ENCODE measurements at places on chromosomes 3 and 15.

- no peak for DNase-seq
Observed at GRCh38 chr3:134326126-134326525, 48.1 kb downstream of the AMOTL2 start.

DNA sequence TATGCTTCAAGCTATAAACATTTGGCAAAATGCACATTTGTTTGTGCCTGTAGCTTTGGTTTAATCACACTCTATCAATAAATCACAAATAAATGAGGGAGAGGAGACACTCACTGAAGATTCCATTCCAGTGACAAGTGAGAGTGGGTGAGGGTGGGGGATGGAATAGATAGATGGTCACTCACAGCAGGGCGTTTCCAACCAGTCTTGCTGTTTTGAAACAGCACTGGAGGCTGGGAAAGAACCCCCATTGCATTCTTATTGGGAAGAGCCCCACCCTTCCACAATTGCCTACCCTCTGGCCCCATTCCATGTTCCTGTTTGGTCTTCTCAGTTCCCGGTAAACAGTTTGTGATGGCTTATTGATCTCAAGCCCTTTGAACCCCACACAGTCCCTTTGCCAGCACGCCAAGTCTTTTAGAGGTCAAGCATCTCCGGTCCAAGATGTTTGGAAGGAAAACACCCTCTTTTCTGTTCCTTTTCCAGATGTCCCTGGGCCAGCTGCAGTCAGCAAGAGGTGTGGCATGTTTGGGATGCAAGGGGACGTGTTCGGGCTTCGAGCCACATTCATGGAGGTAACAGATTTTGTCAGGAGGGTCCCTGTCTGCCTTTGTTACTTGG lies 30.7 kb downstream of the LMCD1 start:
- DNase-seq: no peak

- DNase-seq: no peak
Observed at GRCh38 chr3:135731546-135731945, 234.0 kb upstream of the PPP2R3A start.

GRCh38 chr3:111277226-111277625 lies 205.6 kb downstream of the NECTIN3 start:
- DNase-seq: peak; percentile 26

- DNase-seq: no peak
Observed at GRCh38 chr15:81777546-81777945, 268.3 kb downstream of the MEX3B start.

GRCh38 chr15:73936588-73937290 lies 10.5 kb downstream of the LOXL1 start:
- no peak for DNase-seq

- no peak for DNase-seq
Observed at GRCh38 chr15:39710681-39711080, 72.0 kb downstream of the FSIP1 start.

DNA sequence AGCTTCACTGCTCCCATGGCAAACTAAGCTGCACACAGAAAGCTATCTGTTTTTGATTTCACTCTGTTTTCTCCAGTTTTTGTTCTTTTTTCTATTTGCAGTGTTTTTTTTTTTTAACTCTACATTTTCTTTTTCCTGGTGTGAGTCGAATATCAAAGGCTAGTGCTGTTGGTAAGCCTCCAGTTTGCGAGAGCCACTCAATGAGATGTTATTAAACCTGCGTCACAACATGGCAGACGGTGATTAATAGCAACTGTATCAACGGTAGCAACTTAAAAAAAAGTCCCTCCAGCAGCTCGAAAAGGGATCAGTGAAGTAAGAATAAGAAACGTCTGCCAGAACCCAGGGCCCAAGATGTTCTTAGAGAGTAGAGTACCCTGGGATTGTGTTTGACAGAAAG lies 84.1 kb downstream of the MEIS2 start:
- no peak for DNase-seq

GRCh38 chr3:31285833-31286486 lies 246.8 kb upstream of the STT3B start:
- DNase-seq: no peak

GRCh38 chr15:71325481-71325880 lies 210.2 kb downstream of the THSD4 start:
- DNase-seq: no peak

- DNase-seq: no peak
Observed at GRCh38 chr15:66071160-66071920, 182.2 kb downstream of the MEGF11 start.

DNA sequence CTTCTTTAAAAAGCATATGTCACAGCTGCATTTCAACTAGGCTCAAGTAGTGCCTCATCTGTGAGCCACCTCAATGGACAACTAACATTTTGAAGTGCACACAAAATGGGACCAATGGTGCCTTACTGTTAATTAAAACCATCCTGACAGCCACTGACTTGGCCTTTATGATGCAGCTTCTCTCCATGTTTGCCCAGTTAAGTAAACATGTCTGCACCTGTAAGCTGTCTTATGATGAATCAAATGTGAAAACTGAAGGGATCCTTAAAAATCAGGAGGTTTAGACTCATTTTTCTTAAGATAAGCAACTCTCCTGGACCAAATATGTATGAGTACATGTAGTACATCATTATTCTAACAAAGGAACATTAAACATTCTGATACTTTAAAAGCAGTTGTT lies 861.6 kb downstream of the ROBO1 start:
- DNase-seq: no peak

DNA sequence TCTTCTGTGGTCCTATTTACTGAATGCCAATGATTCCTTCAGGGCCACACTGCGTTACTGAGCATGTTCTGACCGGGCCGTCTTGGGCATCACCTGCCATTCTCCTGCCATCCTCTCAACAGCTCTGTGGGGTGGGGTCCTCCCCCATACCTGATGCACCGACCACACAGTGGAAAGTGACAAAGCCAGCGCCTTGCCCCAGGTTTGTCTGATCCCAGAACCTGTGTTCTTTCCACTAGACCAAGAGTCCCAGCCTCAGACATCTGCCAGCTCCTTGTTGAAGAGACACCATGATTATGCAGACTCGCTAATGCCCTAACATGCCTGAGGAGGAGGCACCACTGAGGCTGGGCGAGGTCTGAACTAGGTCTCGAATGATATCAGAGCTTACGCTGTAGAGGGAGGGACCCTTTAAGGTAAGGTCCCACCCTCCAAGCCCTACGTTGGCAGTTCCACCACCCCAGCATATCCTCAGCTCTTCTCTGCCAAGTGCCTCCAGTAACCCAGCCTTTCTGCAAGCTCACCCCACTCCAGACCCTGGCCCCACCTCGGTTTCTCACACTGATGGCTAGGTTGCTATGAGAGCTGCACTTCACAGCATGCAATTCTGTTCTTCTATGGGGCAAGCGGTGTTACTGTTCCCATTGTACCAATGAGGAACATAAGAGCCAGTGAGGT lies 29.8 kb upstream of the PLXNA1 start:
- DNase-seq: no peak

DNA sequence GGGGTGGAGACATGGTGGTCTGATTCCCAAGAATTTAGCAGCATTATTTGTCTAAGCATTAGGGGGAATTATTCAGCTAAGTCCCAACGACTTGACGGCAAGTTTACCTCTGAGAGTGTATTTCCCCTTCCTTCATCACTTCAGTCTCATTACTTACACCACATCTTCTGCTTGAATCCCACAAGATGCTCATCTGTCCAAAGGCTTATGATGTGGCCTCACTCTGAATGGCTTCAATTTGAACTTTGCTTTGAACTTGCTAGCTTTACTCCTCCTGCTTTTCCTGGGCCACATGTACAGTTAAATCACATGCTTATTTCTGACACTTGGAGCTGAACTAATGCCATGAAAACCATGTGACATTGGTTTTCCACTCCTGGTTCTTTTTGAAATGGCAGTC lies 231.3 kb upstream of the SATB1 start:
- no peak for DNase-seq

- DNase-seq: no peak
Observed at GRCh38 chr3:86938416-86939105, 52.4 kb downstream of the VGLL3 start.

- peak; percentile 59 for DNase-seq
Observed at GRCh38 chr3:104907507-104907906, 459.2 kb upstream of the ALCAM start.

GRCh38 chr15:90550919-90551318 lies 21.2 kb downstream of the CRTC3 start:
- no peak for DNase-seq

DNA sequence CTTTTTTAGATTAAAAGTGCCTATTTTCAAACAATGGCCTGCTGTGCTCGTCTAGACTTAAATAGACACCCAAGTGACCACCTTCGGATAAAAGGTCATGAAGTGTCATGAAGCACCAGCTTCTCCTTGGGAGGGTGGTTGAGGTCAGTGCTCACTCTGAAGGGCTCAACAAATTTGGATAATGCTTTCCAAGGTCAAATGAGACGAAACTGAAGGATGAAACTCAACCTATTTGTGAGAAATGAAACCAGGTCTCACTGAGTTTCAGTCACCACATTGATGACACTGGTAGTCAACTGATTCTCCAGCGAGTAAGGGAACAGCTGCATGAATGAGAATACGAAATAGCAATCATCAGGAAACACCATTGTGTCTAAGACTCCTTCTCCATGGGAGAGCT lies 852.6 kb downstream of the NTRK3 start:
- DNase-seq: no peak
